ENCODE measurements at places on chromosomes 6 and 20. TPM values are rescaled to one million over a fixed set of nuclear protein-coding genes. Genes with fewer than 3 reads are reported as not detected.

Gene CLDN20
- total RNA-seq: not detected

Gene DDR1
- 61.4 TPM for total RNA-seq

Gene CCM2L
- 7.0 TPM for total RNA-seq

Gene ZSCAN31
- total RNA-seq: 7.1 TPM

Gene HLA-DRA
- 94.0 TPM for total RNA-seq

Gene TMEM244
- not detected for total RNA-seq

Gene CDH4
- total RNA-seq: not detected

Gene PLTP
- total RNA-seq: 37.1 TPM

Gene KIAA0408
- 0.51 TPM for total RNA-seq

Gene TPD52L1
- 91.0 TPM for total RNA-seq

Gene NKAIN4
- total RNA-seq: not detected

Gene TCP11
- not detected for total RNA-seq

Gene ANGPT4
- total RNA-seq: not detected

Gene MRPS18B
- total RNA-seq: 96.1 TPM

Gene TFAP2D
- not detected for total RNA-seq

Gene PTCHD4
- total RNA-seq: 1.1 TPM

Gene BMP6
- total RNA-seq: 2.9 TPM

Gene TXLNB
- 135 TPM for total RNA-seq

Gene IDH3B
- total RNA-seq: 121 TPM

Gene HFE
- total RNA-seq: 2.4 TPM

Gene WFDC12
- not detected for total RNA-seq

Gene TSPO2
- total RNA-seq: not detected

Gene DNMT3B
- 0.62 TPM for total RNA-seq

Gene OR2J3
- total RNA-seq: not detected

Gene WFDC2
- total RNA-seq: 1.0 TPM

Gene SAMD3
- total RNA-seq: 0.22 TPM

Gene SLC22A16
- total RNA-seq: not detected

Gene LHFPL5
- total RNA-seq: not detected

Gene KCNK16
- not detected for total RNA-seq

Gene RAB32
- total RNA-seq: 8.2 TPM

Gene PGC
- total RNA-seq: not detected

Gene CTAGE9
- total RNA-seq: not detected

Gene GJA1
- total RNA-seq: 268 TPM

Gene FKBP1C
- total RNA-seq: 0.24 TPM

Gene MAP7
- total RNA-seq: 1.5 TPM

Measured in cardiac septum (tissue), 1 donor.